ENCODE measurements at places on chromosomes 3 and 15.

DNA sequence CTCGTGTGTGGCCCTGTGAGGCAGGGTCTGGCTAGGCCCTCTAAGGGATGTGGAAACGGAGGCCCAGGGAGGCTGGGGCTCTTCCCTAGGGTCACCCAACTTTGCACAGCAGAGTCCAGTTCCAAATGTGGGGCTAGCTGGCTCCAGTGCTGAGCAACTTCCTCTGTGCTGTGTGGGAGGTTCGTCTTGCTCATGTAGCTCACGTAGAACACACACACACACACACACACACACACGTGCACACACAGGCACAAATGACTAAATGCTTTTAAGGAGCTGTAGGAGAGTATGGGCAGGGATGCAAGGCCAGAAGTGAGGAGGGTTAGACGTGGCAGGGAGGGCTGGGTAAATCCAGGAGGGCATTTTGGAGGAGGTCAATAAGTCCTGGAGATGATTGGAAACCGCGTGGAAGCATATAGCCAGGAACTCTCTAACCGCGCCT lies 213.8 kb downstream of the RPLP1 start:
- peak; percentile 13 for DNase-seq

DNA sequence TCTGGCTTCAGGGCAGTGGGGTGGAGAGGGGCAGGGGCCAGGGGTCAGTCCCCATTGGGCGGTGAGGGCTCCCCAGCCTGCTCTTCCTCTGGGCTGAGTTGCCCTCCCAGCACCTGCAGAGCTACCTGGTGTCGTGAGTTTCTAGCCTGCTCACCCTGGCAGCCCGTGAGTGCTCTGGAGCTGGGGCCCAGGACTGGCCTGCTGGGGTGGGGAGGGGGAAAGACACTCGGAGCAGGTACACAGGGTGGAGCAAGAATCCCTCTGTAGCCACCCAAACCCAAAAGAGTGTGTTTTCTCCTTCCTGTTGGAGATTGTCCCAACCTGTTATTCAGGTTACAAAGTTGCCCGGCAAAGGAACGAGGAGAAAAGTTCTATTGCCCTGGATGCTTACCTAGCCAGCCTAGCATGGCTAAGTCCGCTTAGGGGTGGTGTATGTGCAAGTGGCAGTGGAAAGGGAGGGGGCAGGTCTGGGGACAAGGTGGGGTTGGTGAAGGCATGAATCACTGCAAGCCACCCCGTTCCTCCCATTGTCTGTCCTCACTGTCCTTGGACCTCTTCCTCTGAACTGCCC lies 8.9 kb downstream of the FAM3D start:
- no peak for DNase-seq

GRCh38 chr3:48661501-48662144 lies 1.1 kb downstream of the CELSR3 start:
- DNase-seq: peak; percentile 9

GRCh38 chr3:74129056-74129455 lies 485.4 kb downstream of the CNTN3 start:
- no peak for DNase-seq

DNA sequence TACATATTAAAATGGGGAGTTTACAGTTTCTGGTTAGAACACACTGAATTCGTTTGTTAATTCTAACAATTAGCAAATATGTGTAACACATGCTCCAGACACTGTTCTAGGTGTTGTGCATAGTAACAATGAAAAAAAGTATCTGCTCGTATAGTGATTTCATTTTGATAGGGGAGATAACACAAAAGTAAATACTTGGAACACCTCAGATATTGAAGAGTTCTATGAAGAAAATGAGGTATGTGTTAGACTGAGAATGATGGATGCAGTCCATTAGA lies 6.8 kb upstream of the TMF1 start:
- DNase-seq: no peak

- no peak for DNase-seq
Measured at GRCh38 chr15:62773369-62774165, 269.0 kb upstream of the TPM1 start.

GRCh38 chr3:183178833-183179549 lies 16.5 kb upstream of the LAMP3 start:
- no peak for DNase-seq

GRCh38 chr3:94654096-94654495 lies 591.2 kb downstream of the NSUN3 start:
- DNase-seq: no peak

DNA sequence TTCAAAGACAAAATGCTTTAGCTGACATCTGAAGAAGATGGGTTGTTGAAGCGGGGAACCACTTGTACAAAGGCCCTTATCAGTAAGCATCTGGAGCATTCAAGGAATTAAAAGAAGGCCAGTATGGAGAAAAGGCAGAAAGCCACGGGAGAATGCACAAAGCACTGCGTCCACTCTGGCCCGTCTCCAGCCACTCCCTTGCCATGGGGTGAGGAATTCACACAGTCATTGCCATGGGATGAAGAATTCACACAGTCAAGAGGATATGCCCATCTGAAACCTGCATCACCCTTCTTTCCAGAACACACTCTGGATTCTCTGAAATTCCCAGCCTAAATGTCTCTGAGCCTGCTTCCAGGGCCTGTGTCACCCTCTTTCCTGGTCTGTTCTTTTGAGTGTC lies 26.7 kb upstream of the STAG1 start:
- DNase-seq: peak; percentile 58

DNA sequence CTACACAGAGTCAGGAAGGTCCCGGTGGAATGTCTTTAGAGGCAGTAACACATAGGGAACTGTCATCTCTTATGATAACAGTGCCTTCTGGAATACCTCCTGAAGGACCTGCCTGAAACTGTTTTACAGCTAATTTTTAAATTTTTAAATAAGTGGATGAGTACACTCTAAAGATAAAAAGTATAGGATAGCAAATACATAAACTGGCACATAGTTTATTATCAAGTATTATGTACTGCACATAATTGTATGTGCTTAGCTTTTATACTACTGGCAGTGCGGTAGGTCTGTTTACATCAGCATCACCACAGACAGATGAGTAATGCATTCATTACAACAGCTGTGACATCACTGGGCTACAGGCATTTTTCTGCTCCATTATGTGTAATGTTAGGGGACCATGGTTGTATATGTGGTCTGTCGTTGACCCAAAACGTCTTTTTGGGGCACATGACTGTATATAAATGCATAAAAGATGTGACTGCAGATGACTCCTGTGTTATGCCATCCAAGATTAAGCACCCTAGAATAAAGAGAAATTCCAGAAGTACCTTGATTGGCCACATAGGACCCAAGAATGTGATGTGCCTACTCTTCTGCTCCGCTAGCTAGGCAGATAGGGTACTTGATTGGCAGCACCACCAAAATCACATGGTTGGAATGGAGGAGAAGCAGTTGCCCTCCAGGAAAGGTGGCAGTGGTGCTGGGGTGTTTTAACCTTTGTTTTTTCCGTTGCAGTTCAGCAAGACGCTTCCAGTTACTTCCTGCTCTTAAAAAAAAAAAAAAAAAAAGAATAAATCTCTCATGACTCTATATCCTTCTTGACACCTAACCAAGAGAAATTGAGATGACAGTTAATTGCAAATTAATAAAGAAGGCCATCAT lies 3.3 kb downstream of the VPS8 start:
- DNase-seq: peak; percentile 85

DNA sequence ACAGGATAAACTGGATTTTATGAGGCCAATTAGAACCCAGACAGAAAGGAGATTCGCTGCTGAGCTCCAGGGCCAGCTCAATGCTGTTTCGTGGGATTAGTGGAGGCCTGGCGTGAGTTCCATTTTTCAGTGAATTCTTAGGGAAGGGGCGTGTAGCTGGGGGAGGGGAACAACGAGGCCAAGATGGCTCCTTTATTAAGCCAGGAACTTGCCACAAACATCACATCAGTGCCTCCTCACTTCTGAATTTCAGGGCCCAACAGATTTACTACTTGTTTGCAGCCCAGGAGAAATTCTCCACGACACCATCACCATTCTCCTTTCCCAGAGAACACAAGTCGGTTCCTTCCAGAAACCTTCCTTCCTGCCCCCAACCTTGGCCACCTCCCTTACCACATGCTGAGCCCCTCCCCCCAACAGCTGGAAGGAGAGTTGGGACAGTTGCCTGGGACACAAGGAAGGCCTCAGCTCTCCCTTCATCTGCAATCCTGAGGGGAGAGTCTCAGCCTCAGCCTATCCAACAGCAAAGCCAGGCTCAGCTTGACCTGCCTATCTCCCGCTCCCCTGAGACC lies 5.8 kb downstream of the IGDCC4 start:
- DNase-seq: no peak

- no peak for DNase-seq
Measured at GRCh38 chr3:179794355-179794754, 141.5 kb downstream of the USP13 start.

- DNase-seq: no peak
Measured at GRCh38 chr3:172261054-172261453, 187.2 kb downstream of the GHSR start.

GRCh38 chr3:157274644-157275137 lies 114.7 kb upstream of the CCNL1 start:
- no peak for DNase-seq

Measured in HFFc6 (cell line).